Fibroblast of skin of right biceps (primary cell): ENCODE measurements at places on chromosomes 16 and 17.

GRCh38 chr17:48541577-48542113 lies 3.3 kb downstream of the HOXB2 start:
- DNase-seq = peak; percentile 81

GRCh38 chr16:47043200-47043599 lies 69.7 kb upstream of the DNAJA2 start:
- no peak for DNase-seq

DNA sequence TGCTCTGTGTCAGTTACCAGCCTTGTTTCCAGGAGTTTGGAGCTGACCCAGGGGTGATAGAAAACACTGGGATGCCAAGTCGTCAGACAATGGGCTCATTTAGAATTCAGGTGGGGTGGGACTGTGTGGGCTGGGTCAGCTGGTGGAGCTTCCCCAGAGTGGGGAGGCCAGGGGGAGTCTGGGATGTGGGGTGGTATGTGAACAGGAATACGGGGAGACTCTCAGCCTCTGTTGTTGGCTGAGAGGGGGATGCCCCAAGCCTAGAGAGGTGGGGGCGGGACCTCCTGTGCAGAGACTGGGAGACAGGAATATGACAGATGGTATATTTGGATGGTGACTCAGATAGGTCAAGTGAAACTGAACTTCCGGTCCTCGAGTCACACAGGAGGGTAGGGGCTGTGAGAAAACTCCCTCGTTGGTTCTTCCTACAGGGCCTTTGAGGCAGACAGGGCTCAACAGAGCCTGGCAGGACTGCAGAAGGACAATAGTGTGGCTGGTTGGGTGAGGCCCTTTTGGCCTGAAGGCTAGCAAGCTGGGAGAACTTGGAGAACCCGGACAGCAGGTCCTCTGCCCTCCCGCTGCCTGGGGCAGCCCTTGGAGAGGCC lies 23.7 kb downstream of the CDH1 start:
- peak; percentile 45 for DNase-seq

DNA sequence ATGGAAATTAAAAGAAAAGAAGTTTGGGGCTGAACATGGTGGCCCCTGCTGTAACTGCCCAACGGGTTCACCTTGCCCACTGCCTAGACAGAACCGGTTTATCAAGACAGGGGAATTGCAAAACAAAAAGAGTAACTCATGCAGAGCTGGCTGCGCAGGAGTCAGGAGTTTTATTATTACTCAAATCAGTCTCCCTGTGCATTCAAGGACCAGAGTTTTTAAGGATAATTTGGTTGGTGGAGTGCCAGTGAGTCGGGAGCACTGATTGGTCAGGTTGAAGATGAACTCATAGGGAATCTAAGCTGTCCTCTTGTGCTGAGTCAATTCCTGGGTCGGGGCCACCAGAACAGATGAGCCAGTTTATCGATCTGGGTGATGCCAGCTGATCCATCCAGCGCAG lies 4.4 kb upstream of the SCPEP1 start:
- DNase-seq = peak; percentile 21

DNA sequence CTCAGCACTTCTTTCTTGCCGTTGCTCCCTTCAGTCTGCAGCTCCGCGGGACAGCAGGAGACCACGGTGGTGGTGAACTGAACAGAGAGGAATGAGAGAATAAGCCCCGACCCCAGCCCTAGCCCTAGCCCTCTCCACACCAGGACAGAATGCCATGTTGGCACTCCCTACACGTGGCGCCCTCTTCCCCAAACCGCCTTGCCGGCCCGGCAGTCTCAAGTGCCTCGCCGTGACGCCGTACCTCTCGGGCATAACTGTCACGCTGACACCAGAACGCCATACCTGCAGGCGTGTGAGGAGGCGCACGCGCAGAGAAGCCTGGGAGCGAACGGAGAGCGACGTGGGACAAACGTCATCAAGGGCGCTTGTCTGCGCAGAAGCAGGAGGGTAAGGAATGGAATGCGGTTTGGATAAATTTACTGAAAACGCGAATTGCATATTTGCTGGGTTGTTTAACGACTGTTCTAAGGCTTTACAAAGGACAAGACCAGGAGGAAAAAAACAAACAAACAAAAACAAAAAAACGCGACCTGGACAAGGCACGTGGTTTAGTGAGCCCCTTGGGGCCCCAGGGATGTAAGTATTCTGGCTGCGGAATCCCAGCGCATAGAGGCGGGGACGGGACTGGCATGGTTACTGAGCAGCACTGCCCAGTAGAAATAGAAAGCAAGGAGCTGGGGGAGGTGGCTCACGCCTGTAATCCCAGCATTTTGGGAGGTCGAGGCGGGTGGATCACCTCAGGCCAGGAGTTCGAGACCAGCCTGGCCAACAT lies at the start of gene AARSD1:
TSS of gene AARSD1 (minus strand) at position 294 of the 772 bp plus-strand sequence. CDS start at position 280, 14 bp downstream.
- DNase-seq = peak; percentile 93

GRCh38 chr17:39679521-39680192 lies 8.2 kb downstream of the PGAP3 start:
- DNase-seq = no peak

DNA sequence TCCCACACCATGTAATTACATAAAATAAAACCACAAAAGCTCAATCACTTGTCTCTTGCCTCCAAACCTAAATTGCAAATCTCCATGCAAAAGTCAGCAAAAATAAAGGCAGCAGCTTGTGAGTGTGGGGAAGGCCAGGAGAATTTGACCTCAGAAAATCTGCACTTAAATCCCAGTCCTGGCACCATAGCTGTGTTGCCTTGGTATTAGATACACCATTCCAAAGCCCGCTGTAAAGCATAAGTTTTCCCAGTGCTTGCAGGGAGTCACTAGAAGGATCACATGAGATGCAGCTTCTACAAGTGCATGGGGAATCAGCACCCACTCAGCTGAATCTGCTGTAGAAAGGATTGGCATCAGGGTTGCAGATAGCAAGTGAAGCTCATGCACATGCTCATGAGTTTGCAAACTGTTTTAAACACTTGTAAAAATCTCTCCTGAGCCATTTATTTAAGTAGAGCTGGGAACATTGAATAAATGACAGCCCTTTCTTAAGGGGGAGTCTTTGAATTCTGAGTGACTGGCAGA lies 495.0 kb upstream of the HSBP1 start:
- no peak for DNase-seq

DNA sequence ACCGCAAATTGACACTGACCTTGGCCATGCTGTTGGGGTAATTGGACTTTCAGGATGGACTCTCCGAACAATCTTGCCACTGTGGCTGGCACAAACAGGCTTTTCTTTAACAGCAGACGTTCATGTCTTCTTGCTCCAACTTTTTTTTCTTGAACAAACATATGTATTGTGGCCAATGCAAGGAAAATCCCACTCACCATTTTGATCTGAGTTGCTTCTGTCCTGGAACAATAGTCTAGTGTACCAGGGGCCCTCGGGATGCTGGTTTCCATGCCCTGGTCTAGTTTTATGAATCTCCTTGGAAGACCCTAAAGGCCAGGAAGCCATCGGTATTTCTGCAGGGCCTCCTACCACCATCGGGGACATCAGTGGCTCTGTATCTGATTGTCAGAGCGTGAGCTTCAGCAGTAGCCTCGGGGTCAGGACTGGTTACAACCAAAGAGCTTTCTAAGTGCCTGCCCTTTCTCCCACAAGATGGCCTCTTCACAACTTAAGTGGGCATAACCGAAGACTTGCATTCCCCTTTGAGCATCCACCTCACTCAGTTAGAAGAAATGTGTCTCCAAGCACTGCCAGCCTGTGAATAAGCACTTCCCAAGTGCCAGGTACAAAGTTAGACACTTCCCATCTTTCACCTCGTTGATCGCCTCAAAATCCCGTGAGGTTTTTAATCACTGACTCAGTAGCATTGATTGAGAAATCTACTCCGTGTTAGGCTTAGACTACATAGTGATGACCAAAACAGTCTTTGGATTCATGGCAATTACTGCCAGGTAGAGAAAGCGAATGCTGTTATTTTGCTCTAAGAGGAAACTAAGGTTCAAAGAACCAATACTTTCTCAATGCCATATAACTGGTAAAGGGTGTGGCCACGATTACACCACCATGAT lies 87.0 kb upstream of the TBX2 start:
- DNase-seq = no peak

DNA sequence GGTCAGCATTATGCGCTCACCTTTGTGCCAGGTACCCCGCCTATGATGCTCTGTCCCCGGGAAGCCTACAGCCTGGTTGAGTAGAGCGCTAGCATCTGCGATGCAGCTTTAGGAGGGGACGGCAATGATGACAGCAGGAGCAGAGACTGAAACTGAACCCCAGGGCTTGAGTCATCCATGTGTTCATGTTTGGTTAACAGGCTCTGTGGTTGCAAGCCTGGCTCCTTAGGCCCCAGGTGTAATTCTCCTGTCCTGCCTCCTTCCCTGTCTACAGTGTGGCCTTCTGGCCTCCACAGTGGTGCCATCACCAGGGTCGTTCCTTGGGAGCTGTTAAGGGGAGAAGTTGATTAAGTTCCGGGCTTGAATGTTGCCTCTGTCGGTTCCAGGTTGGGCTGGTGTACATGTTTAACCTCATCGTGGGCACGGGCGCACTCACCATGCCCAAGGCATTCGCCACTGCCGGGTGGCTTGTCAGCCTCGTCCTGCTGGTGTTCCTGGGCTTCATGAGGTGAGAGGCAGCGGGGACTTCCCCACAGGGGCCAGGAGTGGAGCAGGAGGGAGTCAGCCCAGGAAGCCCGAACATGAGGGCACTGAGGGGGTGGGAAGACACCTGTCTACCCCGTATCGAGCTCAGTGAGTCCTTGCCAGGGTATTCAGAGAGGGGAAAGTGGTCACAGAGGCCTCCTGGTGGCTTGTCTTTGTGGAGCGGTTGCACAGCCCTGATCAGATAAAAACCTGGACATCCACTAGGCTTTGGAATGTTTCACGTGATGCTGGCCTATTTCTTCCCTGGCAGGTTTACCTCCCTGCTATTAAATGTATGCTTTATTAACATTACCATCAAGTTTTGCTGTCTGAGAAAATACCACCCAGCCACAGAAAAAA lies 9.2 kb upstream of the NAT9 start:
- DNase-seq = no peak

DNA sequence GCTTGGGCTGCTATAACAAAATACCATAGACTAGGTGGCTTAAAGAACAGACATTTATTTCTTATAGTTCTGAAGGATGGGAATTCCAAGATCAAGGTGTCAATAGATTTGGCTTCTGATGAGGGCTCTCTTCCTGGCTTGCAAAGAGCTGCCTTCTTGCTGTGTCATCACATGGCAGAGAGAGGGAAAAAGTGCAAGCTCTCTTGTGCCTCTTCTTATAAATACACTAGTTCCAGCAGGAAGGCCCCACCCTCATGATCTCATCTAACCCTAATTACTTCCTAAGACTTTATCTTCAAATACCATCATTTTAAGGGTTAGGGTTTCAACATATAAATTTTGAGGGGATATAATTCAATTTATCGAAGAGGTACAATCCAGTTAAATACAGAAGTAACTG lies 30.6 kb downstream of the ABCA9 start:
- peak; percentile 5 for DNase-seq

DNA sequence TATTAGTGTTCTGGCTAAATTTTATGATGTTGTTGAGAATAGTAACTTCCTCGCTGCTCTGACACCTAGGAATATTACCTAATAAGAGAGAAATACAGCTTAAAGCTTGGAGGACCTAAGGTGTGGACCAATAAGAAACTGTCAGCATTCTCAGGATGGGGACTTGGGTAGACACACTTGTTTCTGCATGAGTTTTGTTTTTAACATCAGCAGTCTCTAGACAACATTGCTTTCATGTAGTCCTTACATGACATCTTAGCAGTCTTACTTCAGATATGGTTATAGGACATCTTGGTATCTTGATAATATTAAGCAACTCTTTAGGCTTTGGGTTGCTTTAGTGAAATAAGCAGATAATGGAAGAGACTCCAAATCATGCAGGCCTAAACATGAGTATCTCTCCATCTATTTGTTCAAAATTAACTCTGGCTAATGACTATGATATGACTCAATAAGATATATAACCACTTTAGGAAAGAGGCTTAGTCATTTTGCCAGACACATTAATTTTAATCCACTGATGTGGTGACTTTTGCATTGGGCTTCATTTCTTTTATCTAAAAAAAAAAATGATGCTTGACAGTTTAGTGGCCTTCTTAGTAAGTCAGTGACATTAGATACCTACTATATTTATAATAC lies 84.5 kb downstream of the WNT3 start:
- DNase-seq = peak; percentile 80

GRCh38 chr17:16463358-16464302 lies 28.4 kb downstream of the LRRC75A start:
- DNase-seq = peak; percentile 46

GRCh38 chr16:79792664-79793351 lies 192.3 kb upstream of the MAF start:
- no peak for DNase-seq

GRCh38 chr16:89629827-89630610 lies 16.6 kb downstream of the DPEP1 start:
- DNase-seq = no peak

GRCh38 chr17:10305398-10305797 lies 67.4 kb downstream of the MYH13 start:
- DNase-seq = no peak

DNA sequence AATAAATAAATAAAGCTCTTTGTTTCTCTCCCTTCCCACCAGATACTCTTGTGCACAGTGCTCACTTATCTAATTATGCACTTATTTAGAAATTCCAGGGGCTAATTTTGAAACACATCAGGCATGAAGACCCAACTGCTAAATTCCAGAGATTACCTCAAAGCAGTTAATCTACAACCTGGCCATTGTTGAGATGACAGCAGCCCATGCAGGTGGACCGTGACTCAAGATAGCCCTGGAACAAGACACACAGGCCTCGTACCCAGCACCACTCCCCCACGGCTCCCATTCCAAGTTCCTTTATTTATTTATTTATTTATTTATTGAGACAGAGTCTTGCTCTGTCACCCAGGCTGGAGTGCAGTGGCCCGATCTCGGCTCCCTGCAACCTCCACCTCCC lies 60.1 kb upstream of the NPEPPS start:
- no peak for DNase-seq

- DNase-seq = peak; percentile 91
These were observed 28.3 kb upstream of the CDC42EP4 start for GRCh38 chr17:73340093-73340596.

DNA sequence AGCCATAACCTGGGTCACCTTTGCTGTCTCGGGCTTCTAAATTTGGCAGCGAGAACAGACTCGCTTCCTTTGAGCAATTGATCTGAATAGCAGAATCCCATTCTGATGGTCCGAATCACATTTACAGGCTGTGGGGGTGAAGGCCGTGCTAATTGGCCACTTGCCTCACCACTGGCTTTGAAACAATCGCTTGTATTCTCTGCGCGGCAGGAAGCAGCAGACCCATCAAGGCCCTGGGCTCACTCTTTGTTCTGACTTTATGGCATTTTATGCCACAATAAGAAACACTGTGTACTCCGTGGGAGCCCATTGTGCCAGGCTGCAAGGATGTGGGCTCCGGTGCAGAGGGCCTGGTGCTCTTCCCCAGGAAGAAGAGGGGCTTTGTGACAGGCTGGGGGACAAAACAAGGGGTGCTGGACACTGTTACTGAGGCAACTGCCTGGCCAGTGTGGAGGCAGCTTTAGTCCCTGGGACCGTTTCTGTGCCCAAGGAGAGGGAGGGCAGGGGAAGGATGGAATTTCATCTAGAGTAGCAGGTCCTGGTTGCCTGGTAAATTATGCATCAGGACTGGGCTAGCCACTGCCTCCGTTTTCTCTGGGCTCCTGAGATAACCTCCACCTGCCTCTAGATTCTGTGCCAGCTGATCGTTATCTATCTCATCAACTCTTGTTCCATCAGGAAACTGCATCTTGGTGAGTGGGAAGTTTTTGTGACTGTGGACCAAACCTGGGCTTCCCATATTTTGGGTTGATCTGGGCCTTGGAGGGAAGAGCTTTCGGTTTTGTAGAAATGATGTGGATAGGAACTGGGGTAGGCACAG lies 78.5 kb downstream of the MRC2 start:
- DNase-seq = peak; percentile 52

- DNase-seq = peak; percentile 88
These were observed 60.9 kb upstream of the TNRC6A start for GRCh38 chr16:24668481-24669061.
